Activated CD8-positive, alpha-beta T cell treated with anti-CD3 and anti-CD28 coated beads for 36 hours (primary cell): ENCODE measurements at places on chromosomes 16 and 17. TPM values are rescaled to one million over a fixed set of nuclear protein-coding genes. Genes with fewer than 3 reads are reported as not detected.

DNA sequence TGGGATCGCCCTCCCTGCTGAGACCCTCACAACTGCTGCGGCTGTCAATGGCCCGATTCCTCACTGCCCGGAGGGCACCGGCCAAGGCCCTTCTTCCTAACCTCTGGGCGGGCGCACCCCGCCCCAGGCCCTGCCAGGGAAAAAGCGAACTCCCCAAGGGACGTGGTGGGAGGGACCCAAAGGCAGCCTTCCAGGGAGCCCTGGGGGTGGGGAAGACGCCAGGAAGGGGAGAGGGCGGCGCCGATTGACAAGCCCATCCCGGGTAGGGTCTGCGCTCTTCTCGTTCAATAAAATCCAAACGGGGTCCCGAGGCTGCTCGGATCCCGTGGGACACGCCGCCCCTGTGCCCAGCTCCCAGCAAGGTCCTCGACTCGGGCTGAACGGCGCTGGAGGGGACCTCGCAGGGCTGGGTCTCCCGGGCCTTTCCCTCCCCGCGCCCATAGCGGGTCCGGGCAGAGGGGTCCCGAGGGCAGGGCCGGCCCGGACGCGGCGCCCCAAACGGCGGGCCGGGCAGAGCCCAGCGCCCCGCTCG, 416 bp downstream of the KIFC3 start:
- H3K4me3 ChIP-seq: no peak overlapping the region
- H3K27me3 ChIP-seq: peaks cover 31% of the 10 kb centered on the region
- no peaks in the 10 kb centered on the region for H3K36me3 ChIP-seq
- no peak overlapping the region for H3K27ac ChIP-seq

GRCh38 chr17:63481488-63481870, 4.6 kb downstream of the ACE start:
- no peak overlapping the region for H3K4me3 ChIP-seq
- no peak for DNase-seq
- H3K27me3 ChIP-seq: peaks cover 14% of the 10 kb centered on the region
- no peak overlapping the region for H3K27ac ChIP-seq

- no peaks in the 10 kb centered on the region for H3K36me3 ChIP-seq
- H3K27me3 ChIP-seq: peaks cover 13% of the 10 kb centered on the region
- H3K4me1 ChIP-seq: peaks cover 7% of the 10 kb centered on the region
- H3K4me3 ChIP-seq: no peak overlapping the region
- no peak for DNase-seq
- no peak overlapping the region for H3K27ac ChIP-seq
Measured at GRCh38 chr16:48102083-48103008, 53.4 kb downstream of the ABCC12 start.

GRCh38 chr16:31568577-31569359, 41.1 kb downstream of the AHSP start:
- no peaks in the 10 kb centered on the region for H3K36me3 ChIP-seq
- peak; percentile 17 for DNase-seq
- H3K27ac ChIP-seq: no peak overlapping the region
- H3K4me3 ChIP-seq: peak overlapping the region; percentile 52

GRCh38 chr16:4344983-4345835, 5.9 kb downstream of the PAM16 start:
- peaks cover 27% of the 10 kb centered on the region for H3K4me1 ChIP-seq
- no peaks in the 10 kb centered on the region for H3K27me3 ChIP-seq
- H3K36me3 ChIP-seq: peaks cover 4% of the 10 kb centered on the region
- no peak for DNase-seq
- no peak overlapping the region for H3K27ac ChIP-seq
- no peak overlapping the region for H3K4me3 ChIP-seq

GRCh38 chr17:39195568-39196160, 1.8 kb downstream of the CACNB1 start:
- peaks cover 26% of the 10 kb centered on the region for H3K4me1 ChIP-seq
- H3K36me3 ChIP-seq: peaks cover 13% of the 10 kb centered on the region
- H3K4me3 ChIP-seq: peak overlapping the region; percentile 90
- H3K27me3 ChIP-seq: no peaks in the 10 kb centered on the region
- H3K27ac ChIP-seq: peak overlapping the region; percentile 69

GRCh38 chr17:15955793-15956541, 11.0 kb downstream of the ADORA2B start:
- H3K27ac ChIP-seq: no peak overlapping the region
- no peaks in the 10 kb centered on the region for H3K36me3 ChIP-seq
- H3K4me3 ChIP-seq: no peak overlapping the region
- DNase-seq: no peak
- peaks cover 11% of the 10 kb centered on the region for H3K27me3 ChIP-seq

- no peaks in the 10 kb centered on the region for H3K4me1 ChIP-seq
- no peak overlapping the region for H3K4me3 ChIP-seq
- H3K36me3 ChIP-seq: no peaks in the 10 kb centered on the region
- peaks cover 7% of the 10 kb centered on the region for H3K27me3 ChIP-seq
Measured at GRCh38 chr17:49431743-49432142, 17.1 kb upstream of the PHB1 start.

- H3K36me3 ChIP-seq: peaks cover 2% of the 10 kb centered on the region
- H3K27ac ChIP-seq: no peak overlapping the region
- H3K27me3 ChIP-seq: no peaks in the 10 kb centered on the region
- H3K4me1 ChIP-seq: peaks cover 2% of the 10 kb centered on the region
- no peak overlapping the region for H3K4me3 ChIP-seq
Measured at GRCh38 chr17:357644-358043, 5.0 kb upstream of the RPH3AL start.

- peaks cover 17% of the 10 kb centered on the region for H3K4me1 ChIP-seq
- no peaks in the 10 kb centered on the region for H3K36me3 ChIP-seq
- peaks cover 64% of the 10 kb centered on the region for H3K27me3 ChIP-seq
- peak; percentile 55 for DNase-seq
Measured at GRCh38 chr17:37744961-37745800, at the start of gene HNF1B. Gene HNF1B, minus strand, starts transcription at chr17:37745059. Its CDS starts 175 bp downstream, at chr17:37744884.

GRCh38 chr16:88672776-88673175, 9.9 kb upstream of the MVD start:
- H3K27me3 ChIP-seq: no peaks in the 10 kb centered on the region
- peaks cover 4% of the 10 kb centered on the region for H3K36me3 ChIP-seq
- H3K4me3 ChIP-seq: no peak overlapping the region
- no peak overlapping the region for H3K27ac ChIP-seq
- H3K4me1 ChIP-seq: no peaks in the 10 kb centered on the region

- peak; percentile 49 for DNase-seq
- H3K27ac ChIP-seq: no peak overlapping the region
- no peaks in the 10 kb centered on the region for H3K4me1 ChIP-seq
- no peaks in the 10 kb centered on the region for H3K27me3 ChIP-seq
- H3K36me3 ChIP-seq: no peaks in the 10 kb centered on the region
- no peak overlapping the region for H3K4me3 ChIP-seq
Measured at GRCh38 chr17:7634384-7634783, 4.4 kb downstream of the SHBG start.

DNA sequence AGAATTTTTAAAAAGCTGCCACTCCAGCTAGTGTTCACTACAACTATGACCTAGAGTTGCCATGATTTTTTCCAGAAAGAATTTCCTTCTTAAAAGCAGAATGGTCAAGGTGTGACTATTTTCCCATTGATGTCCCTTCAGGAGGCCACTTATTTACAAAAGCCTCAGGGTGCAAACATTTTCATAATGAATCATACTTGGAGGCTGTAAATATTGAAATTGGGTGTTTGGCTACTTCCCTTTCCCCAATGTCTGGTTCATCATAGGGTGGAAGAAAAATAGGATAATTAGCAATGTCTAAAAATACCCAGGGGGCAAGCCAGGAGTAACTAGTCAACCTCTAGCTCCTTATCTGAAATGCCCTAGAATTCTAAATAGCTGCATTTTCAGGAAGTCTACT, 18.8 kb downstream of the AXIN2 start:
- H3K36me3 ChIP-seq: peaks cover 8% of the 10 kb centered on the region
- no peak overlapping the region for H3K4me3 ChIP-seq
- H3K4me1 ChIP-seq: peaks cover 18% of the 10 kb centered on the region
- no peak overlapping the region for H3K27ac ChIP-seq

- H3K27ac ChIP-seq: no peak overlapping the region
- no peak overlapping the region for H3K4me3 ChIP-seq
- no peak for DNase-seq
- no peaks in the 10 kb centered on the region for H3K36me3 ChIP-seq
Measured at GRCh38 chr17:75546181-75546580, 20.7 kb downstream of the LLGL2 start.

GRCh38 chr16:85987750-85988078, 88.8 kb downstream of the IRF8 start:
- H3K4me3 ChIP-seq: no peak overlapping the region
- peaks cover 81% of the 10 kb centered on the region for H3K4me1 ChIP-seq

GRCh38 chr17:58367461-58367860, 15.5 kb upstream of the SUPT4H1 start:
- DNase-seq: no peak
- no peak overlapping the region for H3K4me3 ChIP-seq
- H3K4me1 ChIP-seq: peaks cover 11% of the 10 kb centered on the region

GRCh38 chr16:73692861-73693260, 603.8 kb upstream of the PSMD7 start:
- no peaks in the 10 kb centered on the region for H3K36me3 ChIP-seq
- no peaks in the 10 kb centered on the region for H3K27me3 ChIP-seq
- H3K27ac ChIP-seq: no peak overlapping the region
- no peaks in the 10 kb centered on the region for H3K4me1 ChIP-seq
- H3K4me3 ChIP-seq: no peak overlapping the region
- no peak for DNase-seq

GRCh38 chr16:75556431-75556950, 439 bp upstream of the TMEM231 start:
- H3K27ac ChIP-seq: peak overlapping the region; percentile 77
- peaks cover 6% of the 10 kb centered on the region for H3K27me3 ChIP-seq
- peak overlapping the region; percentile 85 for H3K4me3 ChIP-seq
- H3K4me1 ChIP-seq: peaks cover 4% of the 10 kb centered on the region

- H3K27me3 ChIP-seq: peaks cover 6% of the 10 kb centered on the region
- peaks cover 4% of the 10 kb centered on the region for H3K4me1 ChIP-seq
- DNase-seq: no peak
- H3K27ac ChIP-seq: no peak overlapping the region
- no peak overlapping the region for H3K4me3 ChIP-seq
Measured at GRCh38 chr17:7139400-7139799, 24.8 kb upstream of the ASGR2 start.

- DNase-seq: no peak
- no peaks in the 10 kb centered on the region for H3K27me3 ChIP-seq
- H3K27ac ChIP-seq: peak overlapping the region; percentile 53
- peaks cover 51% of the 10 kb centered on the region for H3K4me1 ChIP-seq
- no peak overlapping the region for H3K4me3 ChIP-seq
Measured at GRCh38 chr17:29733166-29733565, 110.5 kb upstream of the CORO6 start.

DNA sequence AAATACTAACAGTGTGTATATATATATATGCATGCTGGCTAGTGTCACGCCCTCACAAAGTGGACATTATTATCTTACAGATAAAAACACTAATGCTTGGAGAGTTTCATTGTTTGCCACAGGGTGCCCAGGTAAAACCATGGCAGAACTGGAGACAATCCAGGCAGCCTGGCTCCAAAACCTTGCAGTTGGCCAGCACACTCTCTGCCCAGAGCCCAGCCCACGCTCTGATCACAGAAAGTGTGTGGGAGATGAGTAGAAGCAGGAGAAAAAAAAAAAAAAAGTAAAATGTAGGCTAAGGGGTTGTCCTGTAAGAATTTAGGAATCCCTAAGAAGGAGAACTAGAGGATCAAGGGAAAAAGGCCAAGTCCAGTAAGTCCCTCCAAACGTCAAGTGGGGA, 538.0 kb downstream of the CDH13 start:
- peaks cover 1% of the 10 kb centered on the region for H3K27me3 ChIP-seq
- H3K4me1 ChIP-seq: no peaks in the 10 kb centered on the region
- H3K36me3 ChIP-seq: no peaks in the 10 kb centered on the region
- no peak overlapping the region for H3K4me3 ChIP-seq
- no peak for DNase-seq
- H3K27ac ChIP-seq: no peak overlapping the region

GRCh38 chr16:1181404-1182315, 28.8 kb downstream of the CACNA1H start:
- no peak for DNase-seq
- H3K4me1 ChIP-seq: no peaks in the 10 kb centered on the region
- no peak overlapping the region for H3K27ac ChIP-seq
- H3K4me3 ChIP-seq: no peak overlapping the region
- no peaks in the 10 kb centered on the region for H3K36me3 ChIP-seq

DNA sequence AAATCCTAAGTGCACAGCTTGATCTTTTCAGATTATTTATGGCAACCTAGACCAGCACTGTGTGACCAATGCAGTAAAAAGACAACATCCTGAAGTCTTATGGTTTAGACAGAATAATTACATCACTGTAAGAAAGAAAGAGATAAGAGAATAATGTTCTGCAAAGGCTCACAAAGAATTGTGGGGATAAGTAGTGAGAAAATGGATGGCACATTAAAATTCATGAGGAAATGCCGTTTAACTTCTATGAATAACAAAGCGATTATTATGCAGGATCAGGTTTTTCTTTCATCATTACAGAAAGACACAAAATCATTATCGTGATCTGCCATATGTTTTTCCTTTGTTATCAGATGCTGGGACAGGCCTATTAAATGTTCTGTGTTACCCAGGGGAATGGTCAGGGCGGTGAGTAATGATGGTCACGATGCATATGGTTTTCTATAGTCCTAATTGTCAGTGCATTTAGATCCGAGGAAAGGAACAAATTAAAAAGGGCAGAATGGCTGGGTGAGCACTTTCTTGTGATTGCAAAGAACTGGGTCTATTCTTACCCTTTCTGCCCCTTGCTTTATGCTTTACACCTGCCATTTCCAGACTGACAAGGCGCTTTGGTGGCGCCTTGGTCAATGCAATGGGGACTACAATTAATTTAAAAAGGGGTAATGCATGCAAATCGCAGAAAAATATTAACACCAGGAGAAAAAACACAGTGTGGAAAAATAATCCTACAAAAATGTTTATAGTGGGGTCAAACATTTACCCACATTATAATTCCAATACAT, 18.1 kb upstream of the DHX40 start:
- H3K4me1 ChIP-seq: no peaks in the 10 kb centered on the region
- H3K36me3 ChIP-seq: no peaks in the 10 kb centered on the region
- no peaks in the 10 kb centered on the region for H3K27me3 ChIP-seq
- H3K27ac ChIP-seq: no peak overlapping the region

SGCA gene
- total RNA-seq: 0.34 TPM

KRTAP4-4 gene
- total RNA-seq: not detected

BCO1 gene
- not detected for total RNA-seq

CCDC154 gene
- total RNA-seq: 1.3 TPM

HOXB5 gene
- total RNA-seq: not detected

OR1E2 gene
- not detected for total RNA-seq

PRSS53 gene
- total RNA-seq: 8.6 TPM

SRL gene
- not detected for total RNA-seq

WNT9B gene
- total RNA-seq: not detected

IRX3 gene
- not detected for total RNA-seq

RRN3 gene
- total RNA-seq: 30.3 TPM
